Substantia nigra (tissue), 51 donors: ENCODE measurements at places on chromosomes 4 and X.
A peak's percentile ranks its signal among the peaks of the same experiment; 100 is the strongest.

GRCh38 chrX:115709039-115709438, 148.1 kb downstream of the PLS3 start:
- no peak for DNase-seq

- DNase-seq, result no peak
Observed at GRCh38 chrX:20418379-20419150, 151.9 kb upstream of the RPS6KA3 start.

- DNase-seq, result no peak
Observed at GRCh38 chrX:18065956-18066355, 154.7 kb downstream of the BEND2 start.

DNA sequence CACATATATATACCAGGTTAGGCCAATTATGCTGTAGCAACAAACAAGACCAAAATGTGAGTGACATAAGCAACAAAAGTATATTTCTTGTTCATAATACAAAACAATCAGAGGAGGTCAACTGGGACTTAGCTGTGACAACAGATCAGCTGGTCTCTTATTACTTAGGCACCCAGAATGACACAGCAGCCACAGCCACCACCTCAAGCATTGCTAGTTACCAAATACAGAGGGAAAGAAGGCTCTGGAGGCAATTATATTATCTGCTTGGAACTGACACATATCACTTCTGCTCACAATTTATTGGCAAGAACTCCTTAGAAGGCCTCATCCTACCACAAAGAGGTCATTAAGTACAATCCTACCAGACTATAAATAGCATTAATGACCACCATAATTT, 15.2 kb downstream of the ATOH1 start:
- DNase-seq, result no peak

DNA sequence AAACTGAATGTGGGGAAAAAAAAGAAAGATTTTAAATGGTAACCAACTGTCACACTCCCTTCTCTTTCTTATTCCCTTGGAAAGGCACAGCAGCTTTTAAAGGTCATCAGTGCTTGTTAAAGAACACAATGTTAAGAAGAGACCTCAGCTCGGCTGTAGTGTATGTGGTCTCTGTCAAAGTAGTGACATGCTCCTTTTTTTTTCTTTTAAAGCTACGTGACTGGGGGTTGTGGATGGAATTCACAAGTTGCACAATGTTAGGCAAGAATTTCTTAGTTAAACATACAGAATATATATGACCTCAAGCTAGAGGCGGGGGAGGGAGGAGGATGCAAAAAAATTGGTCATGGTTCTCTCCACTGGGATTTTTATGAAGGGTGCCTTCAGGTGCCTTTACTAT, 45.6 kb downstream of the OCRL start:
- DNase-seq, result no peak

GRCh38 chrX:41236629-41237028, 97.3 kb upstream of the DDX3X start:
- no peak for DNase-seq

- DNase-seq, result no peak
Observed at GRCh38 chrX:2504706-2505332, 4.0 kb upstream of the DHRSX start.

GRCh38 chrX:155188786-155189185, 27.5 kb upstream of the VBP1 start:
- DNase-seq, result no peak

GRCh38 chrX:147763131-147763530, 148.6 kb upstream of the FMR1 start:
- DNase-seq, result no peak

GRCh38 chrX:119407681-119408080, 8.5 kb downstream of the SLC25A43 start:
- no peak for DNase-seq

- no peak for DNase-seq
Observed at GRCh38 chr4:40621229-40621591, 8.5 kb downstream of the RBM47 start.

- DNase-seq, result no peak
Observed at GRCh38 chr4:38086151-38086848, 126.1 kb downstream of the PTTG2 start.

DNA sequence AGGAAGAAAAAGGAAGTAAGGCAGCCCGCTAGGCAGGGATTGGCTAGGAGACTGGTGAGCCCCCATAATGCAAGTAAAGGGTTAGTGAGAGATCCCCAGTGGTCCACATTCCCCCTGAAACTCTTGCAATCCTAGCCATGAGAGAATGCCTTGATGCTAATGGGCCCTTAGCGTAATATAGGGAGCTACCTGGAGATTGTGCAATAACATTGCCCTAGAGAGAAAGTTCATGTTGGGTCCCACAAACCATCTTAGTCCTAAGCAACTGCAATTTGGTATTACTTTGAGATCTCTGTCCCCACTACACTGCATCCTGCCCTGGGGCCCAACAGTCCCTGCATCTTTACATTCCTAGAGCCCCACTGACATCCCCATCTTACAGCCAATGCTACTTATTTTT, 188.5 kb downstream of the KLHL4 start:
- no peak for DNase-seq

DNA sequence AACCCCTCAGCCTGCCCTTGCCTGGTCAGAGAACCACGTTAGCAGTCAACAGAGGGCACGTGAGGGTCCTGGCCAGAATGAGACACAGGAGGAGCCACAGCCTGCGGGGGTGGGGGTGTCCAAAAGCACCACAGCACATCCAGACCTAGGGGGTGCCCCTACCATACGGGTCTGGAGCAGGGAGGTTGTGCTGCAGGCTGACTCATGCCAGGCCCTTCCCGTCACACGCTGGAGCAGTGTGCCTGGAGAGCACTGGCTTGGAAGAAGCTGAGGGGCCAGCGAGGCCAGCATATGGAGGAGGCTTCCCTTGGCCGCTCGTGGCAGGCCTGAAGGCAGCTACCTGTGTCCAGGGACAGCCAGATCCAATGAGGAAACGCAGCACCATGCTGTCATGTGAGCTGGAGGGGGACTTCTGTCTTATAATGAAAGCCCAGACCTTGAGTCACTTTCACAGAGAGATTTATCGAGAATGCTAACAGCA, 1.5 kb upstream of the IRAK1 start:
- DNase-seq, result no peak

DNA sequence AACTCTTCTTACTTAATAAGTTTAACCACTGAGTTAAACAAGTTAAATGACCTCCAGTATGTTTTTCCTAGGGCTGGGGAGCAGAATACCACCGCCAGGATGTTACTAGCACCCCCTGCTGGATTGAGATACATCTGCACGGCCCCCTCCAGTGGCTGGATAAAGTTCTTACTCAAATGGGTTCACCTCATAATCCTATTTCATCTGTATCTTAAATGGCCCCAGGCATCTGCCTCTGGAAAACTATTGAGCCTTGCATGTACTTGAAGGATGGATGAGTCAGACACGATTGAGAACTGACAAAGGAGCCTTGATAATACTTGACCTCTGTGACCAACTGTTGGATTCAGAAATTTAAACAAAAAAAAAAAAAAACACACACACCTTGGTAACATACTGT, 61.5 kb upstream of the MMAA start:
- DNase-seq, result peak; percentile 37

DNA sequence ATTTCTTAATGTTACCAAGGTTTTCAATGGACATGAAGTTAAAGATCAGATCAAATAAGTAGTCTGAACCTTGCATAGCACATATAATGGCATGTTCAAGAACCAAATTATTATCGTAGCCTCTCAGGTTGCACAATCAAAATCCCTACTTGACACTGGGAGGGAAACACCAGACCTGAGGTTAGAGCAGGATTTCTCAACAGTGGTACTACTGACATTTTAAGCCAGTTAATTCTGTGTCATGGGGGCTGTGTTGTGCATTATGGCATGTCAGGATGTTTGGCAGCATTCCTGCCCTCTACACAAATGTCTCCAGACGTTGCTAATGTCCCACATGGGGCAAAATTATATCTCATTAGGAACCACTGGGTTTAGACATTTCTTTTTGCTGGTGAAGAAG, 20.8 kb downstream of the RLIM start:
- no peak for DNase-seq

DNA sequence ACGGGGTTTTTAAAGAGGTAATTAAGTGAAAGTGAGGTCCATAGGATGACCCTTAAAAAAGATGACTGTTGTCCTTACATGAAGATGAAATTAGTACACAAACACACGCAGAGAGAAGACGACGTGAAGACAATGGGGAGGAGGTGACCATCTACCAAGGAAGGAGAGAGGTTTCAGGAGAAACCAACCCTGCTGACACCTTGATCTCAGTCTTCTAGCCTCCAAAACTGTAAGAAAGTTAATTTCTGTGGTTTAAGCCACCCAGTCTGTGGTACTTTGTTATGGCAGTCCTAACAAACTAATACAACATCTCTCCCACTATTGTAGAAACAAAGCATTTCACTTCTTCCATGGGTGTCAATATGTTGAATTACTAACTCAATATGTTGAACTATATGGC, 139.6 kb upstream of the ATOH1 start:
- no peak for DNase-seq

DNA sequence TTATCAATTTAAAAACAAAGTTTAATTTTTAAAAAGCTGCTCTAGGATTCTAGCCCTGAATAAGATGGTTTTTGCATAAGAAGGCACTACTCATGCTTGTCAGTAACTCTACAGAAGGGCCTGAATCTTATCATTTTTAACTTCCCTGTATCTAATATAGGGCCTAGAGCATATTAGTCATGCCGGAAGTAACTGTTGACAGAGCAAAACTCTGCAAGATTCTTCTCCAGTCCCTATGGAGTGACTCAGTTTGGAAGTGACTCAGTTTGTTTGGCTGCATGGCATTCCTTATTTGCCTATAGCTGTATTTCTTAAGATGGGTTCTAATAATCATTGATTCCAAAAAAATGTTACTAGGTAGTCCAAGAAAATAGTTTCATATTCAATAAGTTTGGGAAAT, 431.8 kb upstream of the HTR2C start:
- no peak for DNase-seq

DNA sequence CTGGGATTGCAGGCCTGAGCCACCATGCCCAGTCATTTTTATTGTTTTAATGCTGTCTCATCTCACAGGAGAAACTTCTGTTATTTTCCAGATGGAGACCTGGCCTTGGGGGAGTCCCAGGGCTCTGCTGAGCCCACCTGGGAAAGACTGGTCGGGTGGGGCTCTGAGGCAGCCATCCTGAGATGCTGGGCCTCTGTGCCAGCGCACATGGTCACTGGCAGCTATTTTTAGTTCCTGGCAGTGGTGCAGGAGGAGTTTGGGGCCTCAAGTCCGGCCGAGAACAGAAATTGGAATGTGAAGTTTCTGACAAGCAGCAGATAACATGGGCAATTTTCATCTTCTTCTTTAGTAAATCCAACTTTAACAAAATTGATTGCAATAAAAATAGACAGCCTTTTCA, 44.5 kb downstream of the SORCS2 start:
- no peak for DNase-seq

DNA sequence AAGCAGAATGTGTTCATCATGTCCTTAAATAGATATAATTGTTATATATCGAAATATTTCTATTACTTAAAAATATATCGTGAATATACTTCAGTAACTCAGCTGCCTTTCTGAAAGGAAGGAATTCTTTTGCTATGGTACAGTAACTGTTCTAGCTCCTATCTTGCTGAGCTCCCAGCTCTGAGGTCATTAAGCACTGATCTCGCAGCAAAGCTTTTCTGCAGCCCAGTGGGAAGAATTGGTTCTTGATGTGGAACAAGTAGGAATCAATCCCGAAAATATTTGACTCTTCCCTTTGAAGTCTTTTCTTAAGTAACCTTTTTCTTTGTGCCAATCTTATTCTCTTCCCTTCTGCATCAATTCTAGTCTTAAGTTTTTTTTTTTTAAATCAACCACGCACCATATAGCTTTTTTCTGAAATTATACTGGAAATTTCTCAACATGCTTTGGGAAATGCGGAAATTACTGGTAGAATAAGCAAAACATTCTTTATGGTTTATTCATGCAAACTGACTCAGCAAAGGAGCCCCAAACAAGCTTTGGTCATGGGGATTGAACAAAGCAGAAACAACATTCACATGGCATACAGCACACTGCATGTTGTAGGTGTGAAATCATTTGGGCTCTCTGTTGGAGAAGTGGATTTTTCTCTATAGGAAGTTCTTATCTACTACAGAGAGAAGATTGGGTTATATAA, 428.9 kb upstream of the GNPDA2 start:
- no peak for DNase-seq

DNA sequence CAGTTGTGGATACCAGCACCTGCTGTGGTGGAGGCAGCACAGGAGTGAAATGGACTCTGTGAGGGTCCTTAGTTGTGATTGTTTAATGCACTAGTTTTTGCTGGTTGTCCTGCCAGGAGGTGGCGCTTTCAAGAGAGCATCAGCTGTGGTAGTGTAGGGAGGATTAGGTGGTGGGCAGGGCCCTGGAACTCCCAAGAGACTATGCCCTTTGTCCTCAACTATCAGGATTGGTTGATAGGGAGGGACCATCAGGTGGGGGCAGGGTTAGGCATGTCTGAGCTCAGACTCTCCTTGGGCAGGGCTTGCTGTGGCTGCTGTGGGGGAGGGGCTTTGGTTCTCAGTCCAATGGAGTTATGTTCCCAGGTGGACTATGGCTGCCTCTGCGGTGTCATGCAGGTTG, 121.9 kb downstream of the RRAGB start:
- no peak for DNase-seq

- DNase-seq, result no peak
Observed at GRCh38 chr4:2834001-2834921, 9.4 kb upstream of the ADD1 start.

DNA sequence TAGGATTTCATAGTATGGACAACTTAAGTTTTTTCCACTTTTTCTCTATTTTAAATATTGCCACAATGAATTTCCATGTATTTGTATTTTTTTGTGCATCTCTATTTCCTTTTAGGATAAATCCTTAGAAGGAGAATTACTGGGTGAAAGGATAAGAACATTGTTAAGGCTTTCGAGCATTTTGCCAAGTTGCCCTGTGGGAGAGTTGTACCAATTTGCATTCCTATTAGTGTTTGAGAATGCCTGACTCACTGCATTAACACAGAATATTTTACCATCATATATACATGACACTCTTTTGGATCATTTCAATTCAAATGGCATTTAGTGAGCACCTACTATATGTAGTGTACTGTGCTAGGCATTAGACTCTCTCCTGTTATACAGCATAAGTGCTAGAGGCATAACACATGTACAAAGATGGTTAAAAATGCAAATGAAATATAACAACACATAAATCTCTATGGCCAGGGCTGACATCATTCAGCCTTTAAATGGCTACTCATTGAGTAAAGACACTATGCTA, 57.0 kb downstream of the PLAC1 start:
- no peak for DNase-seq

DNA sequence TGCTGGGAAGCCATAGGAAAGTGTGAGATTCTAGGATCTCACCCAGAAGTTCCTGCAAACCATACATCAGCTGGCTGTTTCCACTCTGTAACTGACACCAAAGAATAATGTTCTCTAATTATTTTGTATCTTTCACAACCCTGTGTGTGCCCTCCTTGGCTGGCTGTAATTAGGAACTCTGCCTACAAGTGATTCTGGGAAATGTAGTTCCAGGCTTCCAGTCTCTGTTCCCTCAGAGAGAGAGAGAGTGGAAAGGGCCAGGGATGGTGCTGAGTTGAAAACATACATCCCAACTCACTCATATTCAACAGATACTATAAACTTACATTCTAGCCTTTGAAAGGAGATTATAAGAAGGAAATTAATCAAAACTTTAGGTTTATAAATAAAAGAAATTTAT, 57.5 kb upstream of the C1QTNF7 start:
- DNase-seq, result no peak

- no peak for DNase-seq
Observed at GRCh38 chr4:66062044-66062443, 391.8 kb upstream of the EPHA5 start.
